CD4-positive, CD25-positive, alpha-beta regulatory T cell (primary cell): ENCODE measurements at places on chromosomes 4 and X. TPM values are rescaled to one million over a fixed set of nuclear protein-coding genes. Genes with fewer than 3 reads are reported as not detected.

GRCh38 chr4:42280327-42281095 is 116.8 kb upstream of the SHISA3 start:
- no peaks in the 10 kb centered on the region for H3K4me1 ChIP-seq
- H3K27me3 ChIP-seq, result no peaks in the 10 kb centered on the region

GRCh38 chr4:26173619-26174018 is 147.2 kb upstream of the RBPJ start:
- H3K27ac ChIP-seq, result no peak overlapping the region
- peak overlapping the region; percentile 58 for H3K4me3 ChIP-seq
- H3K4me1 ChIP-seq, result peaks cover 9% of the 10 kb centered on the region

ADH1B gene
- not detected for total RNA-seq

DNA sequence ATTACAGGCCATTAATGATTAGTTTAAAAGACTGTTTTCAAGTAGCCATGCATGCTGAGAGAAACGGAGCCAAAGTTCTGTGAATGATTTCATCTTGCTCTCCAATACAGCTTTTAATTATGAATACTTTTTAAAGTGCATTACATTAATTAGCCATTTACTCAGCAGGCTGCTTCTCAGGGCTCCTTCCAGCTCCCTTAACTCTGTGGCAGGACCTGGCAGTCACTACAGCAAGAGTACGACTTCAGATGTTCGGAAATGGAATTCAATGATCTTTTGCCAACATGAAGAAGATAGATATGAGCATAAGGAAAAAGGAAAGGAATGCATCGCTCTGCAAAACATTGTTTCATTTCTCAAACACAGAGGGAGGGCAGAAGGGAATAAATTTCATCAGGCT is 987.2 kb downstream of the PDHA2 start:
- H3K36me3 ChIP-seq, result no peaks in the 10 kb centered on the region
- H3K27ac ChIP-seq, result no peak overlapping the region
- H3K4me1 ChIP-seq, result no peaks in the 10 kb centered on the region
- H3K4me3 ChIP-seq, result no peak overlapping the region
- no peak for DNase-seq

LANCL3 gene
- total RNA-seq, result 0.35 TPM

GRCh38 chr4:158610790-158611189 is 60.9 kb downstream of the C4orf46 start:
- H3K27ac ChIP-seq, result no peak overlapping the region
- H3K4me3 ChIP-seq, result no peak overlapping the region
- H3K36me3 ChIP-seq, result no peaks in the 10 kb centered on the region
- DNase-seq, result no peak
- H3K27me3 ChIP-seq, result peaks cover 6% of the 10 kb centered on the region
